ENCODE measurements at places on chromosomes 7 and 10.

DNA sequence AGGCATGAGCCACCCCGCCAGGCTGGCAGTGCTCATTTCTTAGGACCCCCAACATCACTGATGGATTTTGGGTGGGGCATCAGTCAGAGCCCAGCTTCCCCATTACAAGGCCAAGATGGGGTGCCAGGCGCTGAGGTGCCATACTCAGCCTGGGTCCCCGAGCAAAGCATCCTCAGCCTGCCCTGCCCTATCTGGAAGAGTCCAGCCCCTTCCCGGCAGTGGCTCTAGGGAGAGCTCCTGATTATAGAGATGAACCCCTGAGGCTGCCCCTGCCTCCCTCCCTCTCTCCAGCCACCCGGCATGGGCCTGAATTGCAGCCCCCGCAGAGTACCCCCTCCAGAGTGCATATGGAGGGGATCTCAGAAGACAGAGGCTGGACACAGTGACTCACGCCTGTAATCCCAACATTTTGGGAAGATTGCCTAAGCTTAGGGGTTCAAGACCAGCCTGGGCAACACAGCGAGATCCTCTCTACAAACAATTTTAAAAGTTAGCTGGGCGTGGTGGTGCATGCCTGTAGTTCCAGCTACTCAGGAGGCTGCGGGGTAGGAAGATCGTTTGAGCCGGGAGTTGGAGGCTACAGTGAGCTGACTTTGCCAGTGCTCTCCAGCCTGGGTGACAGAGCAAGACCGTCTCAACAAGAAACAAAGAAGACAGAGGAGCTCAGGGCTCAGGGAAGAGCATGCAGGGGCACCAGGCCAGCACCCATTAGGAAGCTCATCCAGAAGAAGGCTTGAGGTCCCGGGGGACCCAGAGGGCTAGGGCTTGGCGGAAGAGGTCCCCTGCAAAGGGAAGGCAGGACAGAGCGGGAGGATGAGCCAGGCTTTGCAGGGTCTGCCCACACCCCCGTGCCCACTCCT is 13.3 kb downstream of the LAT2 start:
- DNase-seq: no peak

GRCh38 chr7:136865236-136865635 is 3.2 kb upstream of the CHRM2 start:
- no peak for DNase-seq

GRCh38 chr7:41579961-41580935 is 122.6 kb downstream of the INHBA start:
- no peak for DNase-seq

DNA sequence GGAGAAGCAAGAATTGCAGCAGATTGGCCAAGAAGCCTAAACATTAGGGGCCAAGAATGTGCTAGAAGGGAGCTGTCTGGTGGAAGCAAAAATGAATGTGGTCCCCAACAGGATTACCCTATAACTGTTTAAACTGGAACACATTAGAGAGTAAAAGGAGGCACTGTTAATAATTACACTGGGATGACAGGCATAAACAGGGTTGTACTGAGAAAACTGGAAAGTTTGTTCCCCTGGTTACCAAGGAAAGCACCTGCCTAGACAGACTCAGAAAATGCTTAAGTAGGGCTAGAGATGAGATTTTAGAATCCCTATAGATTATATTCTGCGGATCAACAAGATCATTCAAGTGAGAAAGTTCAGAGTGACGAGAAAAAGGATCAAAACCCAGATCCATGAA is 100.8 kb downstream of the CTTNBP2 start:
- no peak for DNase-seq

DNA sequence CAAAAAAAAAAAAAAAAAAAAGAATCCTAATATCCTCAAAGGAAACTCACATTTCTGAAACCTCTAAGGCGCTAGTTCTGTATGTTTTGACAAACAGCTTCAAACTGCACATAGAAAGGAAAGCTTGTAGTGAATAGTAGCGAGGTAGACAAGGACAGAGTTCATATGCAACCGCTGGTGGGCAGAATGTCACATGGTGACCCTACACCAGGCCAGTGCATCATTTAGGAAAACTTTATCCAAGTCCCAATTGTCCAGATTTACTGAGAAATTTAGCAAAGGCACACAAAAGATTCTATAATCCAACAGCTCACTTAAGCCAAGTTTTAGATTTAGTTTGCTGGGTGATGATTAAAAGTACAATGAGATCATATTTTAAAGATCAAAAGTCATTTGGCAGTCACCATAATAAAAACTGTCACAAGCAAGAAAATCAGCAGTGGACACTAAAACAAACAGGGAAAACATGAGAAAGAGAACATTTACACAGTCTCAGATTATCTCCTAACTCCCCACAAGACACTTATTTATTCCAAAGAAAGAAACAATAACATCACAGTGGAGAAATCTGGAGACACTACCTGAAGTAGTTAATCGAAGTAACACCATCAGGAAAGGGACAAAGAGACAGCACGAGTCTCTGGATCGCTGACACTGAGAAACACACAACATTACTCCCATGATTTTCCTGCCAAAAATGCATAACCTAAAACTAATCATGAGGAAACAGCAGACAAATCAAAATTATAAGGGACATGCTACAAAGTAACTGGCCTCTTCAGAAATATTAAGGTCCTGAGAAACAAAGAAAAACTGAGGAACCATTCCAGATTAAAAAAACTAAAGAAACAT is 20.2 kb downstream of the FAM204A start:
- DNase-seq: no peak

DNA sequence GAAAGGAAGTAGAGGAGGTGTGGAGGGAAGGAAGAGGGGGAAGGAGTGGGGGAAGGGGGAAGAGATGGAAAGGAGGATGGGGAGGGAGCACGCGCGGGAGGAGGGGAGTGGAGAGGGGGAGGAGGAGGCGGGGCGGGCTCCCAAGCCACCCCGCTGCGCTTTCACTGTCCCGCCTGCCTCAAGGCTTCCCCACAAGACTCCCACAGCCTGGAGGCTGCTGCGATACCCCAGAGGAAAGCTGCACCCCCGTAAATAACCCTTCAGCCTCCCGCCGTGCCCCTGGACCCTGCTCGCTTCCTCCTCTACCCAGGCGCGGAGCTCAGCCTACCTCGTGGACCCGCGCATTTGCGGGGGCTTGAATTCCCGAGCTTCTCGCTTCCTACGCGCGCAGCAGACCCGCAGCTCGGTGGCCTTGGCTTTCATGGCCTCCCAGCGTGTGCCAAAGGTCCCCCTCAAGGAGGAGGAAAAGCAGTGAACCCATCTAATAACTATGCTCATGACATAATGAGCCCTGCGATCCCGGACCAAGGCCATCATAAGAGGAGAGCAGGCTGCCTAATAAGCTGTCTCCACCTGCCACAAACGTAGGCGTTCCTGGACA is at the start of gene C10orf67:
Gene C10orf67 (minus strand): TSS at position 557 of the 601 bp plus-strand sequence. CDS start 23 bp downstream, at position 534.
- peak; percentile 19 for DNase-seq

DNA sequence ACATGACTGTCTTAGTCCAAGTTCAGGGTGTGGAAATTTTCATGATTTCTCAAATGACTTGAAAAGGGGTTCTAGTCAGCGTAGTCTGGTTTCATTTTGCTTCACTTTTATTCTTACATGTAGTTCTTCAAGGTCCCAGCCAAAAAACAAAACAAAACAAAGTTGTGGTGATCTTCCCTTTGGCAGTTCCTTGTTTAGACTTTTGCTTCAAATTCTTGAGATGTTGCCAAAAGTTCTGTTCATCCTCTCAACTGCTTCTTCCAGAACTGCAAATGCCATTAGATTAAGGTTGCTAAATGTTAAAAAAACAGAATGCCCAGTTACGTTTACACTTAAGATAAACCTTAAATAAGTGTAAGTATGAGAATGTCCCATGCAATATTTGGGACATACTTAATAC is 370.8 kb upstream of the LRRTM3 start:
- DNase-seq: no peak

- DNase-seq: no peak
These were observed 126.9 kb upstream of the TBX20 start for GRCh38 chr7:35380739-35381224.

DNA sequence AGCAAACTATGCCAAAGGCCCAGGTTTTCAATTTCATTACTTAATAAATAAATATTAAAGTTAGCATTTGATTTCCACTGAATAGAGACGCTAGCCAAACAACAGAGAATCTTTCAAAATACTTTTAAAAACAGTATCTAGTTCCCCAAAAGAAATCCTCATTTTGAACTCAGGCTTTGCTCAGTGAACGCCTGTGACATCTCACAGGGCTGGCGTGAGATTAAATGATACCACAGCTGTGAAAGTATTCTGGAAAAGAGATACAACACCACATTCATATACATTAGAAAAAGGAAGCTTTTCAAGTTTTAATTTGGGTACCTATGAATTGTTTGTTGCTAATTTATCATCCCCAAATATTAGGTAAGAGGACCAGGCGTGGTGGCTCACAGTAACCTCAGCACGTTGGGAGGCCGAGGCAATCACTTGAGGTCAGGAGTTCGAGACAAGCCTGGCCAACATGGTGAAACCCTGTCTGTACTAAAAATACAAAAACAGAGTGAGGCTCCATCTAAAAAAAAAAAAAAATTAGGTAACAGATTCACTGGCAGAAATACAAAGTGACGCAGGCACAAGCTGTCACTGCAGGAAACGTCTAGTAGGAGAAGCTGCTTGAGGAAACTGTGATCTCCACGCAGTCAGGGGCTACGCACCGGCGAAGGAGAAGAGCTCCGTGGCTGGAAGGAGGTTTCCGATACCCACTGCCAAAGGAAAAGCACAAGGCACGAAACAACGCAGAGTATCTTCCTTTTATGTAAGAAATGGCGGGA is 50.0 kb downstream of the AMZ1 start:
- DNase-seq: no peak

- no peak for DNase-seq
These were observed 109.9 kb upstream of the TCERG1L start for GRCh38 chr10:131421381-131421780.

DNA sequence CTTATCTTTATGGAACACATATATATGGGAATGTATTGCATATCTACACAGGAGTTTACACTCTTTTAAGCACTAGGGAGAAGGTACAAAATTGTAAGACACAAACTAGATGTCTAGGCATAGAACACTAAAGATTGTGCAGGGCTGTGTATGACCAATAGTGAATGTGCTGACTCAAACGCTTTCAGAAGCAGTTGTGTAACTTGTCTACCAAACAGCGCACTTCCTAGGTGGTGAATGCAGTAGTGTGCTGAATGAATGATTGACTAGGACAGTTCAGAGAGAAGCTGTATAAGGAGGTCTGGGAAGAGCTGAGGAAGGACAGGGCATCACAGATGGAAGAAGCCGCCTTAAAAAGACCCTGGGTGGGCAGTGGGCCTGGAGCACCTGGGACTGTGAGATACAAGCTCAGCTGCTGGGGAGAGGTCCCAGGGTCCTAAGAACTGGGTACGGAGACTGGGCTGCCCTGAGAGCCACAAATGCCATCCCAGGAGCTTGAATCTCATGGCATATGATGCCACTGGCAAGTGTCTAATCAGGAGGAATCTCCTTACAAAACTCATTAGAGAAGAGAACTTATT is 14.2 kb downstream of the CLRN3 start:
- DNase-seq: no peak

GRCh38 chr10:118495499-118495898 is 99.9 kb downstream of the PRLHR start:
- DNase-seq: no peak

All from glutamatergic neuron (in vitro differentiated cells).